ENCODE measurements at places on chromosomes 11 and 22.

GRCh38 chr11:105870516-105871113 lies 151.4 kb downstream of the MSANTD4 start:
- DNase-seq: no peak

DNA sequence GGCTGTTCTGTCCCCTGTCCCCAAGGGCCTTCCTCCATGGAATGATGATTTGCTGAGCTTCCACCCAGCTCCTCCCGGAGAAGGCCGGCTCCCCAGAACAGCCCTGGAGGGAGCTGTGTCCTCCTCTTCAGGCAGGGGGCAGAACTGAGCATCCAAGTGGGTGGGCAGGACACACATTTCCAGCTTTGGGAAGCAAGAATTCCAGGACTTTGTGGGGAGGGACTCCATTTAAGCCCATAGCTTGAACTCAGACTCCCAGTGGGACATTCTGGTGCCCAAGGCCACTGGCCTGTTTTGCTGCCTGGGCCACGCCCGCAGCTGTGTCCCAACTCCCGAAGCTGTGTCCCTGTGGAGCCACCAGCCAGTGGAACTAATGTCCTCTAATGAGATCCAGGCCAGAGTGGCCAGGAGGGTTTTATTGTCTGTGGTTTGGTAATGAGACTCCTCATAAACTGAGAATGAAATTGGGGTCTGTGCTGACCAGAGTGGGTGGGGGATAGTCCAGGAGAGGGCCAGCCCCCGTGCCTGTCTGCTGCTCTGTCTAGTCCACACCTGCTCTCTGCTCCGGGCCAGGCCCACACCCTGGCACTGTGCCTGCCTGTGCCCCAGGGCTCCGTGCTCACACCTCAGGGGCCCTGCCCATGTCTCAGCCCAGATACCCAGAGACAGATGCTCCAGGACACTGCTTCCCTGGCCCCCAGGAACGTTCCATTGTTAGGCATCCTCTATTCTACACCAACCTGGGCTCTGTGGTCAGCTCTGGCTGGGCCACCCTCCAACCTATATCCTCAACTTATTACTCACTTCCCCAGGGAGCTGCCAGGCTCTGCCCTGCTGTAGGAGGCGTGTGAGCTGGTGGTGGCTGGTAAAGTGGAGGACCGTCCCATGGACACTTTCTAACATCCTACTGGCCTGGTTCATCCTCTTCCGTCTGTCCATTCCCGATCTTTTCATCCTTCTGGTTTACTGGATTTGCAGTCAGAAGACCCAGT lies 7.6 kb downstream of the NECTIN1 start:
- no peak for DNase-seq

GRCh38 chr11:118715837-118716260 lies 36.4 kb upstream of the TREH start:
- no peak for DNase-seq

DNA sequence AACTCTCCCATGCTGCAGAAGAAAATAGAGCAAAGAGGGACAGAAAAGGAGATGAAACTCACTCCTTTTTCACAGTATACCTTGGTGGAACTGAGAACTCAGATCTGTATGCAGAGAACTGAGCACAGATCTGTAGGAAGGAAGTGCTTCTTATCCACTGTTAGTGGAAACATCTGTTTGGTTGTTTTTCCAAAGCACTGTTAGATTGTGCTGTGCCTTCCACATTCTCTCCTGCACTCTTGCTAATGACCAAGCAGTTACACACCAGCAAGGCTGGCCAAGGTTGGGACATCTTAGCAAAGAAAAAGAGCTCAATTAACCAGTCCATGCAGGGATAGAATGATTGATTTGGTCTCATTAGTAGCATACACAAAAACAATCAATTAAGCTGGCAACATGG lies 20.1 kb upstream of the SIK2 start:
- no peak for DNase-seq

GRCh38 chr11:59771605-59772004 lies 16.4 kb downstream of the STX3 start:
- DNase-seq: no peak

DNA sequence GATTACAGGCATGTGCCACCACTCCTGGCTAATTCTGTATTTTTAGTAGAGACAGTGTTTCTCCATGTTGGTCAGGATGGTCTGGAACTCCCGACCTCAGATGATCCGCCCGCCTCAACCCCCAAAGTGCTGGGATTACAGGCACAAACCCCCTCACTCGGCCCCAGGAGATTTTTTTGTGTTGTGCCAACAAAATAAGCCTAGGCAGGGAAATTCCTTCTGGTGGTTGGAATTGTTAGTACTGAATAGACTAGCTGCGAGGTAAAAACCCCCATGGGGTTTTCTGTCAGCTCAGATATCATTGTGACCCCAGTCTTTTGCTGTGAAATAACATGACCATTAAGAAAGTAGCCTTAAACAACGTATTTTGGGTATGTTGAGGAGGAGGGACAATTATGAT lies 144.9 kb downstream of the BCR start:
- DNase-seq: no peak

GRCh38 chr11:71563406-71563805 lies 2.0 kb upstream of the KRTAP5-10 start:
- DNase-seq: no peak

DNA sequence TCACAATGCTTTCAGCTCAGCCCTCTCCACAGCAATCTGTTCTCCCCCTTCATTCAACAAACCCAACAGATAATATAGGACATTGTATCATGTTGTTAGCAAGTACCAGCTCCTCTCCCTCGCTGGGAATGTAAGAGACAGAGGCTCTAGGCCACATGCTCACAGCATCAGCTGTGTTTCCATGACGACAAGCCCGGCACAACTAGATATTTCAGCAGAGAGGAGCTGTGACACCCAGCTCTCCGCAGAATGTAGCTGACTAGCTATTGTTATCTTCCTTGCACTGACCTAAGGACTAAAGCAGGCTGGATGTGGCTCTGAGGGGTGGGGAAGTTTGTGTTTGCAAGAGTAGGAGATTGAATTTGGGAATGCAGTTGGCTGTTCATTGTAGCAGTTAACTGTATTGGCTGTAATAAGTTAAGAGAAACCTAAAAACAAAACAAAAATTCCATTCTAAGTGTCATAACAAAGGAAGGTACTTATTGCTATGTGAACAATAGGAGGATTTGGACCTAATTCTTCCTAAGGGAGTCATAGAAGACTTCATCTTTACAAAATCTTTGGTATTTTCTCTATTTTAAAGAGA lies 28.0 kb upstream of the RRAS2 start:
- peak; percentile 65 for DNase-seq

- no peak for DNase-seq
Measured at GRCh38 chr22:24455751-24456426, 28.5 kb downstream of the ADORA2A start.

GRCh38 chr22:45210577-45210976 lies 30.1 kb downstream of the KIAA0930 start:
- no peak for DNase-seq

All from substantia nigra (tissue), 51 donors.